ENCODE measurements at places on chromosomes 6 and 20.

- DNase-seq: no peak
- no peaks in the 10 kb centered on the region for H3K27me3 ChIP-seq
- no peaks in the 10 kb centered on the region for H3K4me1 ChIP-seq
- H3K36me3 ChIP-seq: no peaks in the 10 kb centered on the region
- no peak overlapping the region for H3K4me3 ChIP-seq
- no peak overlapping the region for H3K27ac ChIP-seq
Observed at GRCh38 chr6:151199991-151200390, 39.8 kb upstream of the AKAP12 start.

DNA sequence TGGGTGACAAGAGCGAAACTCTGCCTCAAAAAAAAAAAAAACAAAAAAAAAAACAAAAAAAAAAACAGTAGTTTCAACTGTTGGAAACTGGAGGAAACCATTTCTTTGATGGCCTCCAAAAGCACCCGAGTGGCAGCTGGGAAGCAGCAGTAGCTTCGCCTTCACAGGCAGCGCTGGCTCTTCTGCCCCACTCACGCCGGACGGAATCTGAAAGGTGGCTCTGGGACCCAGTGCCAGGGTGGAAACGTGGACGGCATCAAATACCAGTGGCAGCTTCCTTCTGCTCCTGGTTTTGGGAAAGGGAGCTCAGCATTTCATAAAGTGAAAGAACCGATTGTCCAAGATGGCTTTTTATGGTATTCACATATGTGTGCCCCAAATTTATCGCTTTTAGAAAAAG, 159.4 kb downstream of the SMOC2 start:
- H3K27me3 ChIP-seq: no peaks in the 10 kb centered on the region
- H3K27ac ChIP-seq: no peak overlapping the region
- no peak overlapping the region for H3K4me3 ChIP-seq
- no peaks in the 10 kb centered on the region for H3K36me3 ChIP-seq
- no peaks in the 10 kb centered on the region for H3K4me1 ChIP-seq

DNA sequence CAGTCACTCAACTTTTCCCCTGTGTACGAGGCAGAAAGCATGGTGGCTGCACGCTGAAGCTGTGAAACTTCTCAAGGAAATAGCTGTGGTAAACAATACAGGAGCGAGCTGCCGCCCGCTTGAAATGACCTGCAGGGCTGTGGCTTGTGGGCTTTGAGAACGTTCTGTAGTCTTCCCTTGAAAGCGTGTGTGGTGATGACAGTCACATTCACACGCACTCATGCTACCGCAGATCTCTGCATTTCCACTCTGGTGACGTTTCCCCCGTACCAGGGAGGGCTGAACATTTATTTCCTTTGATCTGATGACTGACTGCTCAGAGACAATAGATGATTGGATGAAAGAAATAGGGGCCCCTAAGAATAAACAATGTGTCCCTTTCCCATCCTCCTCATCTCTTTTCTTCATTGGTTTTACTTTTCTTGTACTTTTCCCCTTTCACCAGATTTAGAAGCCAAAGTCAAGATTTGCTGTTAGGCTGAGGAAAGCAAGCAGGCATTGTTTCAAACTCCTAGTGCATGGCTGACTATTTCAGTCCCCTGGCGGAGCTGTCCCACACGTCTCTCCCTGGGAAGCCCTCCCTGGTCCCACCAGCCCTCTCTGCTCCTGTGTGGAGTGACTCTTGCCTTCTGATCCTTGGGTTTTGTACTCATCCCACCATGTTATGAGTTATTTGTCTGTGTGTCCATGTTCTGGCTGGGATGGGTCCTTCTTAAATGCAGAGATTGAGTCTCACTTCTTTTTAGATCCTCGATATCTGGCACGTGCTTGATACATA, 3.9 kb downstream of the SYTL3 start:
- peak overlapping the region; percentile 62 for H3K27ac ChIP-seq
- DNase-seq: no peak
- no peaks in the 10 kb centered on the region for H3K4me1 ChIP-seq
- no peak overlapping the region for H3K4me3 ChIP-seq
- no peaks in the 10 kb centered on the region for H3K27me3 ChIP-seq

DNA sequence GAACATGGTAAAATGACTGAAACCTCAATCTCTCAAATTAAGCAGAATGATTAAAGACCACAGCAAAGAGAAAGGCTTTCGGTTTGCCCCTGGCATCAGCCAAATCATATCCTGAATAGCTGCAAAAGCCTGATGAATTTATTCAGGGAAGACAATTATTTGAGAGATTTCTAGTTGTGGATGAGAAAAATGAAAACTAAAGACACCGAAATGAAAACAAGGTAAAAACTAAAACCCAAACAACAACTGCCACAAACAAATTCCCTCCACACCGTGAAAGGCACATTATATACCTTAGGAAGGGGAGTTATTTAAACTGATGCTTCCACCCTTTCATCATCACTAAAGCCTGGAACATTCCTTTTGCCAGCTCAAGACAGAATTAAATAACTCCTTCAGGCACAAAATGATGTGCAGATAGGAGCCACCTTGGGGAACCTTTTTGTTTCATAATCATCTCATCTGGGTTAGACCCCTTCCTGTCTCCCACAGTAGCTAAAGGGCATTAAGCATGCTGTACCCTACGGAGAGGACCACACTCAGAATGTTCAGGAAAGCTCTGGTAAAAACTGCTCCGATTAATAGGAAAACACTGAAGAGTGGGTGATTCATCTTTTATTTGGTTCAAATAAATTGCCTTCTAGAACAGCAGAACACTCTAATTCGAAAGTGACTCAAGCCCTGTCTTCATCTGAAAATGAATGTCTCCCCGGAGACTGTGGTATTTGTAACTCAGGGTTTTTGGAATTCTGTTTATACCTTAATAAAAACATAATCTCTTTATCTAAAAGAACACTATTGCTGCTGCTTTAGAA, 9.1 kb upstream of the ANKRD60 start:
- no peaks in the 10 kb centered on the region for H3K27me3 ChIP-seq
- H3K36me3 ChIP-seq: no peaks in the 10 kb centered on the region
- peak overlapping the region; percentile 31 for H3K4me3 ChIP-seq
- no peak for DNase-seq

DNA sequence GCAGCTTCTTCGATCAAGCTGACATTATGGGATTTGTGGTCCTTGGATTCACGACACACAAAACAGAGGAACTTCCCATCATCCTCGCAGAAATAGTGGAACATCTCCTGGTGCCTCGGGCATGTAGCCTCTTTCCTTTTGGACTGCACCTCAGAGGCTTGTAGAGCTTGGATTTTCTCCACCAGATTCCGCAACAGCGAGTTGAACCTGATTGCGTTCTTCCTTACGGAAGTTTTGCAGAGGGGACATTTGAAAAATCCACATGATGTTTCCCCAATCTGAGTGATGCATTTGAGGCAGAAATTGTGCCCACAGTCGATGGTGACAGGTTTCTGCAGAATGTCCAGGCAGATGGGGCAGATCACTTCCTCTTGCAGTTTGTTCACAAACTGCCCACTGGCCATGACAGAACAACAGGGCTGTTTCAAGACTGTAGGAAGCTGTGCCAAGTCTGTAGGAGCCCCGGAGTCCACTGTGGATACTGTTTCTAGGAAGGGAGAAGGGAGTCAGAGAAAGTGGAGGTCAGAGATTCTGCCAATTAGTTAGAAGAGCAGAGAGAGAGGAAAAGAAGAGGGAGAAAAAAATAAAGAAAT, 392 bp downstream of the TRIM31 start:
- H3K27me3 ChIP-seq: peaks cover 3% of the 10 kb centered on the region
- no peak for DNase-seq
- H3K4me3 ChIP-seq: no peak overlapping the region
- H3K27ac ChIP-seq: no peak overlapping the region

DNA sequence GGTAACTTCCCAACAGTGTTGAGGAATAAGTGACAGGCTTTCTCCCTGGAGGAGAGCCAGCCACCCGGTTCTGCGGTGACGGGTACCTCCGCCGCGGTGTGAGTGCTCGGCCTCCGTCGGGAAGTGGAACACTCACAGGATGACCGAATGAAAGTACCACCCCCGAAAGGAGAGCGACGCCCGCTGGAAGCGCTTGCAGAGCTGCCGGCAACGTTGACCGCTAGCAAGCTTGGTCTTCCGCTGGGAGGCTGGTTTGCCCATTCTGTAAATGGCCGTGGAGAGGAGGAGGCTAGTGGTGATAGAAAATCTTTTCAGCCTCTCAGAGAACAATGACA, 614 bp upstream of the TMEM242 start:
- peak overlapping the region; percentile 78 for H3K4me3 ChIP-seq
- peak overlapping the region; percentile 83 for H3K27ac ChIP-seq
- H3K4me1 ChIP-seq: no peaks in the 10 kb centered on the region
- DNase-seq: peak; percentile 60

DNA sequence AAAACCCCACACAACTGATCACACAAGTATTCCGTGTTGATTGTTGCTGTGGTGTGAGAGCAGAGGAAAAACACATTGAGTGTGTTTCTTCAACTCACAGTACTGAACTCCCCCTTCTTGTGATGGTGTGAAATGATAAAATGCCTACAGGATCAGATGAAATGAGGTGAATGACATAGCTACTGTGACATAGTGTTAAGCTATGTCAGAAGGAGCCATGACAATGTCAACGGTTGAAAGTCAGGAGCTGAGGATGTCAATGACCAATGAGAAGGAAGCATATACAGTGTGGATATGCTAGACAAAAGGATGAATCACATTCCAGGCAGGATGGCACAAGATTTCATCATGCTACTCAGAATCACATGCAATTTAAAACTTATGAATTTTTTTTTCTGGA, 38.8 kb downstream of the WASF1 start:
- no peaks in the 10 kb centered on the region for H3K4me1 ChIP-seq
- H3K36me3 ChIP-seq: no peaks in the 10 kb centered on the region
- no peak overlapping the region for H3K27ac ChIP-seq
- DNase-seq: no peak
- no peak overlapping the region for H3K4me3 ChIP-seq
- H3K27me3 ChIP-seq: no peaks in the 10 kb centered on the region

DNA sequence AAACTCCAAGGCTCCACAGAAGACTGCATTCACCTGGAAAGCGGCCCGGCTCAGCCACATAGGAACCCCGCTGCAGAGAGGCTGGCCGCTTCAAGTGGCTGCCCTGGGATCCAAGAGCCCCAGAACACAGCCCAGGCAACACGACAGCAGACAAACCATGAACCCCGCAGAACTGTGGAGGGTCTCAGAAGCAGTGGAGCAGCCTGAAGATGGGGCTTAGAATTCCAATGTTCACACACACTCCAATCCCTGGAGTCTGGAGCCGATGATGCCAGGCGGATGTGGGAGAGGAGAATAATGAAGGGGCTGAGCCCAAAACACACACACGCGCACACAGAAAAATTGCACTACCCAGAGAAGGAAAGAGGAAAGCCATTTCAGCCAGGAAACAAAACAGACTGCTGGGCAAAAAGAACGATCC, 52.4 kb downstream of the NINL start:
- no peak for DNase-seq
- H3K4me1 ChIP-seq: no peaks in the 10 kb centered on the region
- H3K4me3 ChIP-seq: no peak overlapping the region
- no peaks in the 10 kb centered on the region for H3K36me3 ChIP-seq

DNA sequence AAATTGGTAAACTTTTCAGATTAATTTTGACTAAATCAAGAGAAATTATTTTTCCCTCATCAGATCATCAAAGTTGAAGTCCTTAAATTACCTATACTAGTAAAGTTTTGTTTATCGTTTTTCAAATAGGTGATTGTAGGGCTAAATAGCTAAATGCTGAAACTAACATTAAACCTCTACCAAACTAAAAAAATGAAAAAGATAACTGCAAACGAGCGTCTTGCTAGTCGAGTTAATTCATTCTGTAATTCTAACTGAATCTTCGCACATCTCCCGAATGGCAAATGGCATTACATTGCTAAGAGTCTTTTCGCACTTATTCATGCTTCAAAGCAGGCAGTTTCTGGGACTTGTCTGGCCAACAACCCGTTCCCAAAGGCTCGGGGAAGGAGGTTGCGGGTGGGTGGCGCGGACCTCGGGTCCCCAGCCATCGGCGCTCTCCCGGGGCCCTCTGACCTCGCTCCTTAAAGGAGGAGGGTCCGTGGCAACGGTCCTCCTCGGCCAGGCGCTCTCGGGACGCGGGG, 43.8 kb downstream of the POPDC3 start:
- H3K4me3 ChIP-seq: peak overlapping the region; percentile 59
- no peak for DNase-seq
- no peaks in the 10 kb centered on the region for H3K27me3 ChIP-seq
- H3K36me3 ChIP-seq: no peaks in the 10 kb centered on the region
- H3K4me1 ChIP-seq: no peaks in the 10 kb centered on the region

DNA sequence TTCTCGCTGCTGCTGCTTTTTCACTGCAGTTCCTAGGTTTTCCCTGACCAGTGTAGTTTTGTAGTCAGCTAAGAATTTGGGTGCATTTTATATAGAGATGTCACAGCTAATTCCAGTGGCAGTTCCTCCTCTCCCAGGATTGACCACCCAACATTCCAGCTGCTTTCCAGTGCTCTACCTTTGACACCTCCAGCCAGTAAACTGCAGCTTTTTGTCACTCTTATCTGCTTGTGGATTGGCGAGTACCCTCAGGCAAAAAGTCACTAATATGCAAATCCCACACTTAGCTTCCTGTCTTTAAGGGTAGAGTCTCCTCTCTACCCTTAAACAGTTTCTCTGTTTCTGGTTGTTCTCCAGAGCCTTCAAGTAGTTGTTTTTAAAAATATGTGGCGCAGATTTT, 146.9 kb upstream of the KCNG1 start:
- H3K4me1 ChIP-seq: no peaks in the 10 kb centered on the region
- H3K4me3 ChIP-seq: no peak overlapping the region
- H3K36me3 ChIP-seq: no peaks in the 10 kb centered on the region
- H3K27ac ChIP-seq: no peak overlapping the region

DNA sequence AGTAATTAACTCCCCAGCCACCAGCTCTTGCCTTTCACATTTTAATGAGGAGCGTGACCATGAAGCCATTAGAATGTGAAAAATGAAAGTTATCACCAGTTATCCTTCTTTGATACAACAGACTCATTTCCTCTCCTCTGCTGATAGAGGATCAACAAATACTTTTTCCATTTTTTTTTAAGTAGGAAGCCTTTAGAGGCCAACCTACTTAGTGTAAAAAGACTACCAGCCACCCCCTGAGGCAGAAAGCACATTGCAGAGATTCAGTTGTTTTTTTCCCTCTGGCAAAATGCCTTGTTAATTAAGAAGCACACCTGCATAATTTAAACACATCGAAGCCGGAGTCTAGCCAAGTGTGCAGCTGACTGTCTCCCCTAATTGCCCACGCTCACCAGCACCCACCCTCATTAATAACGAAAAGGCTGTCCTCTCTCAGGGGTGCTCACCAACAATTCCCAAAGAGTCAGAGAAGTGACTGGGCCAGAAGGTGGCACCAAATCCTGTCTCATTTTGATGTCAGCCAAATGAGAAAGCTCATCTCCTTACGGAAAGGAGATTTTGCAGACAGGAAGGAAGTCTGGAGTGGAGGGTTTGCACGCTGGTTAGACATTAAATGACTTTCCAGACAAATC, 60.9 kb upstream of the MC3R start:
- no peak overlapping the region for H3K4me3 ChIP-seq
- H3K27ac ChIP-seq: no peak overlapping the region
- no peak for DNase-seq
- H3K4me1 ChIP-seq: no peaks in the 10 kb centered on the region
